Renal pelvis (tissue), 12 donors: ENCODE measurements at places on chromosomes 1 and 21. TPM values are rescaled to one million over a fixed set of nuclear protein-coding genes. Genes with fewer than 3 reads are reported as not detected.

DNA sequence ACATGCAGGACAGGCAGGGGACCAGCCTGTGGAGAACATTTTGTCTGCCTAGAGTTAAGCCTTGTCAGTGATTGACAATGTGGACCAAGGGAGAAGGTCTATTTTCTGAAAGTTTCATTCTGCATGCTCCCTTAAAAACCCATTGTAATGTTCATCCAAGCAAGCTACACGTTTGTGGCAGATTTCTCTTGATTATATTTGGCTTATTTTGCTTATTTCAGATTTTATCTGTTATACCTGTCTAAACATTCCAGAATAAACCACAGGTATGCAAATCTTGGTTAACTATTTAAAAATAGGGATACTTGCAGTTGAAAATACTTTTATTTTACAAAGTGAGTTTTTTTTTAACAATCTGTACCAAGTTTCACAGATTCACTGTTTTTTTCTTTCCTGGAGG is 78.2 kb upstream of the F3 start:
- no peak for DNase-seq

DNA sequence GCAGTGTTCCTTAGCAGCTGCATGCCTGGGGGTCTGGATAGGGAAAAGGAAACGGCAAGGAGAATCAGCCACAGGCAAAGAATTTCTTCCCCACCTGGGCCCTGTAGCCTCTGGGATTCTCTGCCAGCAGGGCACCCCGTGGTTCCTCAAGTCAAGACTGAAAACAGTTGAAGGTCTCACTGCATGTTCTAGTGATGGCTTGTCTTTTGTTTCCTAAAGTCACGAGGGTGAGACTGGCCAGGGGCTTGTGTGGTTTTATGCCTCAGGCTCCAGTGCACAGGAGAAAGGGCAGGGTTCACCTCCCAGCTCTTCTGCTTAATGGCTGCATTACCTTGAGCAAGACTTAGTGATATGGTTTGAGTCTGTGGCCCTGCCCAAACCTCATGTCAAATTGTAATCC is 53.2 kb upstream of the B3GALT5 start:
- DNase-seq: no peak

DNA sequence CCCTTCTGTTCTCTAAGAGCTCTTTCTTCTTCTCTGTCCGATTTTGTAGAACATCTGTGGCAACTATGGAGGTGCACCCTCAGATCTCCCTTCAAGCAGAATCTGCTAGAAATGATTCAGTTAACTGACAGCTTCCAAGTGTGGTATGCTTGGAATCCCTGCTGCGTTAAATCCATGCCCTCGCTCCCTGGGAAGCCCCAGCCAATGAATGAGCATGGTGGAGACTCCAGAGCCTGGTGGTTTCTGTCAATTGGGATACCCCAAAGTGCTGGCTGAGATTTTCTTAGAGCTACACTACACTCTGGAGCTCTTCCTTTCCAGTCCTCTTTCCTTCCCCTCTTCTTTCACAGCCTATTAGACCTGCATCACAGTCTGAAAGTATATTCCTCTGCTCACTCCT is 116.3 kb upstream of the C1orf21 start:
- no peak for DNase-seq

- no peak for DNase-seq
Measured at GRCh38 chr1:200157715-200158114, 130.2 kb downstream of the NR5A2 start.

DNA sequence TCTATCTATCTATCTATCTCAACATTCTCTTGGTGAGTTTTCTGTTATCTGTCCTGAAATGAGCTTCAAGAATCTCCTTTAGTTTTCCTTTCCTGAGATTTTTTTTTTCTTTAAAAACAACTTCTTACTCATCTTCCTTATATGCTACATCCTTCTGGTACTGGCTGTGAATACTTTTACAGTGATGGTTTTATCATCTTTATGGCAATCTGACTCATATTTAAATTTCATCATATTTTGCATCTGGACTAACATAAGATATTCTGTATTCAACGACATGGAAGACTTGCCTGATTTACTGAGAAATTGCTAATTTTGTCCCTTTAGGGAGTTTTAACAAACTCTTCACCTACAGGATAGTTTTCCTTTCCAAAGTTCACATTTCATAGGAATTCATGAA is 33.0 kb downstream of the PDE4B start:
- no peak for DNase-seq

- DNase-seq: no peak
Measured at GRCh38 chr1:159914252-159915018, 10.9 kb downstream of the TAGLN2 start.

DNA sequence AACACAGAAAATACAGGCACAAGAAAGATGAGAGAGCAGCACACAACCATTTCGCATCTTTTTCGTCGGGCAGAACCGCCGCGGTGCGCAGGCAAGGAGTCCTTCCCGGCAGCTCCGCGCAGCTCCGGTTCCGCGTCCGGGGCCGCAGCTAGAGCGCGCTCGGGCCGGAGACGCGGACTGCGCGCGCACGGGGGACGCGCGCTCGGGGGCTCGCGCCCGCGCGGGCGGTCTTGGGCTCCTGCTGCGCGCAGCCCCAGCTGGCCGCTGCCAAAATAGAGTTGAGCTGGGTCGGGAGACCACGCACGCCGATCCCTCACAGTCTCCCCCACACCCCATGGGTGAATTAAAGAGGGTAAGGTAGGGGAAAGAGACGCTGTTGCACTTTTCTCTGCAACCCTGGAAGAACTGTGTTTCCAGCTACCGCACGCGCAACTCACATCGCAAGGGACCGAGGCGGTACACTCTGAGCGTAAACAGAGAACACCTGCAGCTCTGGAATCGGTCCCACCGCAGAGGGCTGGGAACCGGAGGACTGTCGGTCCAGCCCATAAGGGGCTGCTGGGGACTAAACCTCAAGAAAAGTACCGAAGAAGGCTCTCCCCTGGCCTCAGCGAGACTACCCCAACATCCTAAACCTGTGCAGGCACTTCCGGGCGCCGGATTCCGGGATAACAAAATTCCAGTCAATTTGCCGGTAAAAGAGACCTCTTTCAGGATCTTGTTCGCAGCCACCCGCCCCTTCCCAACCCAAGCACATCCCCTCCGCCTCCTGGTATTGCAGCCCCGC is 1.7 kb downstream of the NR5A2 start:
- no peak for DNase-seq

The FLG2 gene
- polyA plus RNA-seq: 0.08 TPM

The CDC42 gene
- polyA plus RNA-seq: 366 TPM

The SIPA1L2 gene
- 30.2 TPM for polyA plus RNA-seq

The KLHL20 gene
- 21.5 TPM for polyA plus RNA-seq
